Right forelimb (tissue), 1 donor: ENCODE measurements at places on chromosomes 5 and 9.

- DNase-seq: no peak
Measured at GRCh38 chr5:9046756-9047481, 499.0 kb downstream of the SEMA5A start.

- no peak for DNase-seq
Measured at GRCh38 chr9:13939134-13939533, 374.8 kb downstream of the NFIB start.

GRCh38 chr5:129664336-129664937, 83.5 kb upstream of the MINAR2 start:
- DNase-seq: no peak

DNA sequence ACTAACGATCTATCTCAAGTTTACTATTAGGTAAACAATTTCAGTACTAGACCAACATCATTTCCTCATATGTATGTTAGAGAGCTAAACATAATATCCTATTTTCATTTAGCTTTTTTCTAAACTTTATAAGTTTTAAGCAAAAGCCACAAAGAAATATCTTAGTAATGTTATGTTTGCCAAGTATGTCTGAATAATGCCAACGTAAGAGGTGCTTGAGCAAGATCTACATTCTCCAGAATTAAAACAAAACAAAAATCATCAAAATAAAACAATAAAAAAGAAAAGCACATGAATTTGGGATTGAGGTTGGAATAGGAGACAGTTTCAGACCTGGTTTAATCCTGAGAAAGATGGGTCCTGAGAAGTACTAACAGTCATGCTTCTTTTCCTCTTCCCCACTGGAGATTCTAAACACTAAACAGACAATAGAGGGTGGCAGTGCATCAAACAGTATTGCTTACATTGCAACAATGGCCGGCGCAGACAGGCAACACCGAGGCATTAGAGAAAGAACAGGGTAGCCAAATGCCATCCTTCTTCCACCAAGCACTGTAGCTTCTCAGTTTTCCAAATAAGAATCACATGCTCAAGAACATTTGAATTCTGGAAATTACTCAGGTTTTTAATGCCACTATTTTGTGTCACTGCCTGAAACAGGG, 33.6 kb downstream of the CSNK1A1 start:
- no peak for DNase-seq

- no peak for DNase-seq
Measured at GRCh38 chr5:7753181-7753580, 97.8 kb downstream of the CFAP90 start.

DNA sequence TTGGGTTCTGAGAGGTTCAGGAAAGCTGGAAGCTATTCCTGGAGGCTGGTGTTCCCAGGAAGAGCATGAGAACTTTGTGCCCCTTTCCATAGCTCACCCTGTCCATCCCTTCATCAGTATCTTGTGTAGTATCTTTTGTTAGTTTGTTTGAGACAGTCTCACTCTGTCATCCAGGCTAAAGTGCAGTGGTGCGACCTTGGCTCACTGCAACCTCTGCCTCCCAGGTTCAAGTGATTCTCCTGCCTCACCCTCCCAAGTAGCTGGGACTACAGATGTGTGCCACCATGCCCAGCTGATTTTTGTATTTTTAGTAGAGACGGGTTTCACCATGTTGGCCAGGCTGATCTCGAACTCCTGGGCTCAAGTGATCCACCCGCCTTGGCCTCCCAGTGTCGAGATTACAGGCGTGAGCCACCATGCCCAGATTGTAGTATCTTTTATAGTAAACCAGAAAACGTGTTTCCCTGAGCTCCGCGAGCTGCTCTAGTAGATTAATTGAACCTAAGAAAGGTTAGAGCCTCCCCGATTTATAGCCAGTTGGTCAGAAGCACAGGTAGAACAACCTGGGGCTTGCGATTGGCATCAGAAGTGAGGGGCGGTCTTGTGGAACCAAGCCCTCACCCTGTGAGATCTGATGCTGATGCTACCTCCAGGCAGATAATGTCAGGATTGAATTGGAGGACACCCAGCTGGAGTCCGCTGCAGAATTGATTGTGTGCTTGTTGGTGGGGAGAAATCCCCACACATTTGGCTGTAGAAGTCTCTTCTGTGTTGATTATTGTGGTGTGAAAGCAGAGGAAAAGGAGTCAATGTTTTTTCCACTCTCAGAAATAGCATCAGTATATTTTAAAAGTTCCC, 32.3 kb downstream of the ATP6V0E1 start:
- DNase-seq: no peak

- no peak for DNase-seq
Measured at GRCh38 chr9:36791222-36791950, 218.7 kb downstream of the MELK start.

DNA sequence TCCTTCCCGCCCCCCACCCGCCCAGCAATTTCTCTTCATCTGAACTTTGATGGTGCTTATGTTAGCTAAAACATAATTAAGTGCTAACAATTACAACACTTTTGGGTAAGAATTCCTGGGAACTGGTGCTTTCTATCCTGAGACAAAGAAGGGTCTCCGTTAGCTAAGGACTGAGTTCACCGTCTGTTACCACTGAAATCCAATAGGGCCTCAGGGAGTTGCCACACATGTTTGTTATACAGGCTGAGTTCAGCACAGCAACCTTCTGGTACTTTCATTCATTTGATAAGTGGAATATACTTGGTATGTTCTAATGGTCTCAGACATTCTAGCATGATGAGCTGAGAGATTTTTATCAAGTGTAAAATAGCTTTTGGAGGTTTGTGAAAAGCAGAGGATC, 437.9 kb downstream of the EFNA5 start:
- DNase-seq: no peak

DNA sequence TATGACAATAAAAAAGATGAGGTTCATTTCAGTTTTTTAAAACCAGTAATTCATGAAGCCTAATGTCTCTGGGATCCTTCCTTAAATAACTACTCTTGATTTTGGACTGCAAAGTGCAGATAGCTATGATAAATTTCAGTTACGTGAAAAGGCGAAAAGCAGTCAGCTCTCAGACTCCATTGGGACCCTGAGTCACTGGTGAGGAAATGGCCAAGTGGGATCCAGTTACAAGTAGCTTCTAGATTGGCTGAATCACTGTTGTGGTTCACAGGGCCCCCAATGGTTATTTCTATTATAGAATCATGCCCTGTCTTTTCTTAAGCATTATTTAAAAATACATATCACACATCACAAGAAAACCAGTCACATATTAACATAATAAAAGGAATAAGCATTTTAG, 31.1 kb upstream of the PPP3R2 start:
- DNase-seq: no peak

- no peak for DNase-seq
Measured at GRCh38 chr9:92706218-92706940, 36.4 kb upstream of the IPPK start.

GRCh38 chr9:131046581-131047202, 37.7 kb downstream of the LAMC3 start:
- peak; percentile 85 for DNase-seq

- DNase-seq: no peak
Measured at GRCh38 chr5:122183098-122183787, 53.9 kb downstream of the ZNF474 start.

DNA sequence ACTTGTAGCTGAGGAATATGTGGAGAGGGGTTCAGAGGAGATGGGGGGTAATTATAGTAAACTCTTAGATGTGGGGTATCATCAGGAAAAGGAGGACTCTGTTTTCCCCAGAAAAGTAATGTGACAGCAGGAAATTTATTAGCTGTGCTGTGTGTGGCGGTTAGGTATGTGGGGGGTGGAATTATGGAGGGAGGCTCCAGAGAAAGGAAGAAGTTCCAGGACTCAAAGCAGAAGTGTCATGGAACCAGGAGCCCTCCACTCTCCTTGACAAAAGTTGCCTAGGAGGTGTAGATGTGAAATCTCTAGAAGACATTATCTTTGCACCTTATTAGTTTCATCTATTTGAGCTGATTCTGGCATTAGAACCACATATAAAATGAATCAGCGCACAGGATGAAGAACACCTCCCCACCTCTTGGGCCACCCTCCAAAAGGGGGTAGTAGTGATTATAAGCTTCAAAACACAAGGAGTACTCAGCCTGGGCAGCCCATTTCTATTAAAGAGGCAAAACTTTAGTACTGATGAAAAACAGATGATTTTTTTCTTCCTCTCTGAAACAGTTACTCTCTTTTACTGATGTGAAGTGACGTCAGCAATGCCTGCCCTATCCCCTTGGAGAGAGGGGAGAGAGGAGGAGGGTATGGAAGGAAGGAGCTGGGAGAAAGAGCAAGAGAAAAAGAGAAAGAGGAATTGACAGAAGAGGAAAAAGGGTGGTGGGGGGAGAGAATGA, 18.2 kb downstream of the NR2F1 start:
- no peak for DNase-seq

- DNase-seq: no peak
Measured at GRCh38 chr5:132828846-132829494, 1.5 kb downstream of the SHROOM1 start.

DNA sequence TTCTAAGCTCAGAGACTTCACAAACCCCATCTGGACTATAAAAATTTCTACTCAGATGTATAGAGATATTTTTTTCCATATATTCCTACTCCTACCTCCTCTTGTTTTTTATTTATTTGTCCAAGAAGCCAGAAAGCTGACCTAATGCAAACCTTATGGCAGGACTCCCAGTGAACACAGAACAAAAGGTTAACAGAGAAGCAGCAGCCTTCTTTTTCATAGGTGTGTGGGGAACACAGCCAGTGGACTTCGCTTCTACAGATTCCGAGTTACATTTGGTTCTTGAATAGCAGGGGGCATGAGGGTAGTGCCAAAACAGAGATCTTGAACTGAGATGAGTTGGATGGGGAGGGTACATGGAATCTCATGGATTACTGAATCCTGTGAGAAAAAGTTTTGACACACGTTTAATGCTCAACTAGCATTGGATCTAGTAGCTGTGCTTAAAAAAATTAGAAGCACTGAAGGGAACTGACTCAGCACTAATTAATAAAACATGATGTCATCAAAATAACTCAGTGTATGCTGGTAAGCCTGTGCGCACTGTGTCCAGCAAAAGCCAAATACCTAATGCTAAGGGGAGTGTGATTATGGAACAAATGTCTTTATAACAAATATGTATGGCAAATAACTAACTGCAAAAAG, 240.1 kb downstream of the GABRB2 start:
- no peak for DNase-seq

- DNase-seq: no peak
Measured at GRCh38 chr5:38831909-38832308, 13.9 kb upstream of the OSMR start.

DNA sequence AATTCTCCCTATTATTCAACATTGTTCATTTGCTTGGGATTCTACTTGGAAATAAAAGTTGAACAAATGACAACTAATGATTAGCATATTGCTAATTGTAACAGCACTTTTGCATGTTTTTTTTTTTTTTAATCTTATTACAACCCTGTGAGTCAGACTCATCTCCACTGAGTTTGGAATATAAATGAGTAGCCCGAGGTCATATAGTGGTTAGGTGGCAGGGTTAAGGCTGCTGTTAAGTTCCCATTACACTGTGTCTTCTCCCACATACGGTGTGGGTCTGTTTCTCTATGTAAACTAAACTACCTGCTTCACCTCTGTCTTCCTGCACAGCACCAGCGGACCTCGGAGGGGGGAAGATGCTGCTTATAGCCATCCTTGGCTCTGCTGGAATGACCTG, 92.4 kb downstream of the EQTN start:
- DNase-seq: no peak

GRCh38 chr9:133428617-133429101, 6.5 kb downstream of the ADAMTS13 start:
- DNase-seq: peak; percentile 55

GRCh38 chr9:104900324-104900723, 27.6 kb downstream of the ABCA1 start:
- DNase-seq: no peak

DNA sequence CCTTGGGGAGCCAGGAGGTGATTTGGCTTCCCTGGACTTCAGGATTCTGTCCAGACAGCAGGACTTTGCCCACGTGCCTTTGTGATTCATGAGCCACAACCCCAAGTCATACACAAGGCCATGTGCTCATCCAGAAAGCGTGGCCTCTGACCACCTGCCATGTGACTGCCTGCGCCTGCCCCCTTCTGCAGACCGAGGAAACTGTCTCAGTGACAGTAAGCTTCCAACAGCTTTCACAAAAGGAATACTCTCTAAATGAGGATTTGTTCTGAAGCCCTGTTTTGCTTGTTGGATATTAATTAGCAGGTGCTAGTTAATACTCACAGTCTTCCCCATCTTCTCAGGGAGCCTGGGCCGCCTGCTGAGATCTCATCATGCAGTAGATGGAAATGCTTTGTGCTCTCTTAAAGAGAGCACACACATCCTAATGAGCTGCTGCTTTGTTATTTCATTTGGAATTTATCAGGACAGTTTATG, 36.9 kb upstream of the ANGPTL2 start:
- DNase-seq: peak; percentile 45

- DNase-seq: no peak
Measured at GRCh38 chr5:131538177-131538593, 96.8 kb downstream of the RAPGEF6 start.

DNA sequence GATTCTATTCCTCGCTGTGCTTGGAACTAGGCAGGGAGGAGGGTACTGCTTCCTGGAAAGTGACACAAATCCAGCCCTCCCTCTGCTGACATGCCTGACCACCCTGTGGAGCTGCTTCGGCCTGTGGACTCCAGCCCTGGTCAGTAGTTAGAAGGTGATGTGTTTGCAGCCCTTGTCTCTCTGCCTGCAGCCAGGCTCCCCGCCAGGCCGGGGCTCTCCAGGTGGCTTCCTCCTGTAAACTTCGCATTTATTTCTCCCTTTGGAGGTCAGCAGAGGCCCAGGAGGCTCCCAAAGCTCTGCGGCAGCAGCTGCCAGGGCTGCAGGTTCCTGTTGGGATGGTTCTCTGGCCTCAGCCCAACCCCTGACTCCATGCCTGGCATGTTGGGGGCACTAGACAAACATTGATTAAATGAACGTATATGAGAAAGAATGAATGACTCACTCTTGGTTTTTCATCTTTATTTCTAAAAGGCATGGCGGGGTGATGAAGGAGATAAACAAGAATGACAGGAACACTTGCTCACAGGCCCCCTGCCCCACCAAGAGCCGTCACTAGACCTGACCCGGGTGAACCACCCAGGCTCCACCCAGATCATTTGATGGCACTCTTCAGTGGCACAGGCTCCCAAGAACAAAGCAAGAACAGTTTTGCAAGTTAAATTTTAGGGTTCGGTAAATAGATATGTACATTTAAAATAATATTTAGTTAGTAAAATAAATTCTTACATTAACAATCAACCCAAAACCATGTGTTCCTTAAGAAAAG, 8.4 kb upstream of the IRX2 start:
- DNase-seq: no peak

DNA sequence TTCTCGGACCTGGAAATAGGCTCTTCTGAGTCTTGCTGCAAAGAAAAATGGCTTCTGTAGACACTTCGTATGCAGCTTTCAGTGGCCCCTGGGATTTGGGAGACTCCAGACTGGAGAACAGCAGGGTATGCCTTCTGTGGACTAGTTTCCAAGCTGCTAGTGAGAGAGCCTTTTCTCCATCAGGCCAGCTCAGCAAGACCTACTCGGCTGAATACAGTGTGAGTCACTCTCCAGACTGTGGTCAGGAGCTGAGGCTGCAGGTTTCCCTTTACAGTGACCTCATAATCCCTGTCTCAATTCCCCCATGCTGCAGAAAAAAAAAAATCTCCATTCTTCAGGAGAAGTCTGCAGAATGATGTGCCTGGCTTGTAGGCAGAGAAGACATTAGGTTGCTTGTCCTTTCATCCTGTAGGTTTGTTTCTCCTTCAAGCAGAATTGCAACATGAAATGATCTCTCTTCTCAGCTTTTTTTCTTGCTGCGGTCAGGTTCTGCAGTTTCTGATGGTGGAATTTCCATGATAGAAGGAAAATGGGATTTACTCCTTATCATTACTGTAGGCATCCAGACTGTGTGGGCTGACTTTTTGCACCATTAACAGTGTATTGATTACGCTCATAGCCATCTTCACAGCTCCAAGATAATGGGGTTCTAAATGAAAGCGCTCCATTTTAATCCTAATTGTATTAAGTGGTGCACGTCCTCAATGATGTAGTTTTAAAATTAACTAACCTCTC, 78.3 kb upstream of the TNFSF8 start:
- no peak for DNase-seq
